ENCODE measurements at places on chromosomes 2 and 18. TPM values are rescaled to one million over a fixed set of nuclear protein-coding genes. Genes with fewer than 3 reads are reported as not detected.

- H3K4me3 ChIP-seq = no peak overlapping the region
- H3K4me1 ChIP-seq = no peaks in the 10 kb centered on the region
- no peak for DNase-seq
These were observed 76.0 kb downstream of the TGIF1 start for GRCh38 chr18:3525870-3526420.

DNA sequence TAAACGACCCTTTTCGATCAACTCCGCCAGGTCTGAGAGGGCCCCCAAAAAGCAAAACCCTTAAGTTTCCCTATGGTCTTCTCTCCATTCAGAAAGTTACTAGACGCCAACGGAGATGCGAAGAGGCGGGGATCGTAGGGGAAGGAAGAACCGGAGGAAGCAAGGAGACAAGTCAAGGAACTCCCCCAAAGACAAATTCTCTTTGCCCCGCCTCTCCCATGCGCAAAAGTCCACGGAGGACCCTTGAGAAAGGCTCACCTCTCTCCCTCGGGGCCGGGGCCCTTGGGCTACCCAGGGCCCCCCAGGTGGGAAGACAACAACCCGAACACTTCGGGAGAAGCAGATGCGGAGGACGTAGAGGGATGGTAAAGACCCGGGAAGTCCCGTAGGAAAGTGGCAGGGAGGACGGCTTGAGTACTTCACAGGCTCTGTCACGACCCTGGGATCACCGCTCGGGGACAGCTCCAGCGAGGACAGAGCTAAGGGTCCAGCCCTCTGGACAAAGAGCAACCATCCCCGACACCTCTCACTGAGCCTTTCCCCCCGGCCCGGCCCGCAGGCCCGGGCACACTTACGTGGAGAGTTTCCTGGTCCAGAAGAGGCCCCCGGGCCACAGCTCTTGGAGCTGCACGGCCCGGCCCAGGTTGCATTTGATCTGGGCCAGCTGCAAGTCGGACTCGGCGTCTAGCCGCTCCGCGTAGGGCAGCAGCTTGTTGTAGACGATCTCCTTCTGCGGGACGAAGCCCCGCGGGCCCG is 647 bp downstream of the PSME4 start:
- peaks cover 33% of the 10 kb centered on the region for H3K4me1 ChIP-seq
- peak overlapping the region; percentile 67 for H3K4me3 ChIP-seq
- peaks cover 4% of the 10 kb centered on the region for H3K36me3 ChIP-seq
- no peaks in the 10 kb centered on the region for H3K27me3 ChIP-seq
- no peak for DNase-seq
- H3K27ac ChIP-seq = peak overlapping the region; percentile 97

- no peak overlapping the region for H3K27ac ChIP-seq
- H3K27me3 ChIP-seq = no peaks in the 10 kb centered on the region
- no peaks in the 10 kb centered on the region for H3K4me1 ChIP-seq
- no peaks in the 10 kb centered on the region for H3K36me3 ChIP-seq
These were observed 40.0 kb upstream of the GLS start for GRCh38 chr2:190840569-190841172.

DNA sequence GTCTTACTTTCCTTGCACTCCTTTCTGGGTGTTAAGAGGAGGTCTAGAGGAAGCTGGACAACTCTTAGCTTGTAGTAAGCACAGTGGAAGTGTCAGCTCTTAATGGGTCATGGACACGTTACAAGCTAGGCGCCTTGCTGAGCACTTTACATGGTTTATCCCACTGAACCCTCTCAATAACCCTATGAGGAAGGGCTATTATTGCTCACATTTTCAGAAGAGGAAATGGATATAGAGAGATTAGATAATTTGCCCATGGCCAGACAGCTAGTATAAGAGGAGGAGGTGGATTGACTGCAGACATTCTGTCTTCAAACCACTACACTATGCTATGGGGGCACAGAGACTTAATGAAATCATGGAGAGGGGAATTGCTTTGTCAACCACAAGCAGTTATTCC is 8.3 kb upstream of the IL1RN start:
- H3K36me3 ChIP-seq = no peaks in the 10 kb centered on the region
- no peak for DNase-seq
- no peaks in the 10 kb centered on the region for H3K27me3 ChIP-seq
- H3K4me1 ChIP-seq = peaks cover 7% of the 10 kb centered on the region
- no peak overlapping the region for H3K4me3 ChIP-seq

DNA sequence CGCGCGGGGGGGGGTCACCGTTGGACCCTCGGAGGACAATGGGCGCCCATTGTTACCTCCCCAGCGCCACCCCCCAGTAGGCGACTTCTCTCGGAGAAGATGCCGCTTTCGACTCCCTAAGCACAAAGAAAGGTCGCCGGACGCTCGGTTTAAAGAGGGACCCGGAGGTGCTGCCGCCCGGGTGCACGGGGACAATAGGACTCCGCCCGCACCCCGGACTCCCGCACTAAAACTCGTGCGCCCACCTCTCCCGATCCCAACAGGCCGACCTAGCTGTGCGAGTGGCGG is 318 bp upstream of the CDC42EP3 start:
- H3K27ac ChIP-seq = peak overlapping the region; percentile 95
- no peak for DNase-seq
- no peaks in the 10 kb centered on the region for H3K36me3 ChIP-seq
- H3K27me3 ChIP-seq = no peaks in the 10 kb centered on the region

GRCh38 chr2:71796174-71796593 is 342.8 kb downstream of the DYSF start:
- H3K4me1 ChIP-seq = no peaks in the 10 kb centered on the region
- H3K27me3 ChIP-seq = no peaks in the 10 kb centered on the region
- no peaks in the 10 kb centered on the region for H3K36me3 ChIP-seq
- H3K27ac ChIP-seq = no peak overlapping the region
- H3K4me3 ChIP-seq = no peak overlapping the region

Gene STEAP3
- total RNA-seq = 18.1 TPM

Gene WDR75
- 19.0 TPM for total RNA-seq

All from upper lobe of left lung (tissue), 6 donors.